ENCODE measurements at places on chromosomes 3 and 15.

DNA sequence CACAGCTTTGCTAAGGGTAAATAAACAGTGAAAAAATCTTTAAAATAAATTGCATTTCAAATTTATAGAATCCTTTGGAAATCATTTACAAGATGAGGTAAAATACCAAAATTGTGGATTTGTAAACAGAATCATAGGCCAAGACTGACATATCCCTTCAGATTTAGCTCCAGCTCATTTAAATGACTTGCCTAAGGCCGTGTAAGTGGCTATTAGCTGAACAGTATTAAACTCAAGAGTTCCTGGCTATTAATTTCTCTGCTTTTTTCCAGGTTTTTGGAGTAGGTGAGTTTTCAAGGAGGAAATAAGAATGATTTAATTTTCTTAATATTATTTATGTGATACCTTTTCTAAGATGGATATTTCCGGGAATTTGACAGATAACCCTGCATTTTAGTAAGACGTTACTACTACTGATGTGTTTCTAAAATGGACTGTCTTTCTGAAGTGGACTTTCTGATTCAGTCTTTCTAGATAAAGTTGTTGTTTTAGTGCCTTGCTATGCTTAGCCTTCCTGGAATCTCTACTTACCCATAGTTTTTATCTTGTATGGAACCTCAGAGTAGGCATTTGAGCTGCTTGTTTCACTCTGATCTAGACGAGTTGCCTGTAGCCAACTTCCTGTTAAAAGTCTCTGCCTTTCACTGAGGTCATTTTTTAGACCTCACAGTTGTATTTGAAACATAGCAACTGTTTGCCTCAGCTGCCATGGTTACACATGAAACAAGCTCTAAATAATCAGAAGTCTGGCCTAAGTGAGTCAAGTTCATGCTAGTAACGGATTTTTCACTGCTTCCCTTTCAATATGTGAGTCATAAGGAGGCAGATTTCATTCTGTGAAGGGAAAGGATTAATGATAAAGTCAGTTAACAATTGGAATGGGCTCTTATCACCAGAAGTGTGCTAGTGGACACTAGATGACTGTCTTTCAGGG lies 127.0 kb downstream of the KLHL25 start:
- DNase-seq: peak; percentile 65

GRCh38 chr3:8574040-8574669 lies 70.4 kb downstream of the SSUH2 start:
- no peak for DNase-seq

- DNase-seq: peak; percentile 86
Observed at GRCh38 chr15:90184786-90185704, 16.1 kb upstream of the SEMA4B start.

GRCh38 chr3:22582266-22582665 lies 620.9 kb upstream of the UBE2E2 start:
- no peak for DNase-seq

DNA sequence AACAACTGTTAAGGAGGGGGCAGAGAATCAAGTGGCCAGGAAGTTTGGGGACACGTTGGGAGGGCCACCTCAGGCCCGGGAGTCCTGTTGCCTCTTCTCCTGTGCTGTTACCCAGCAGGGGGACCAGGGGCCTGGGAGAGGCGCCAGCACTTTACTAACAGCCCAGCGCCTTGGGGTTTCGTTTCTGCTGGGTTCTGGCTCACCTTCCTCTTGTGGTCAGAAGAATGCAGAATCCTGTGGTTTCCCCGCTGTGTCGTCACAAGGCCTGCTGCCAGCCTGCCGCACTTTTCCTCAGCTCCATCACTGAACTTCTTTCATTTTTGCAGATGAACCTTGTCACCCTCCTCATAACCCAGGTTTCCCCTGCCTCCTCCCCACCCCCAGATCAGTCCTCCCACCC lies 67.7 kb downstream of the SLC30A4 start:
- peak; percentile 59 for DNase-seq

GRCh38 chr3:32177702-32178198 lies 60.7 kb upstream of the CMTM8 start:
- DNase-seq: peak; percentile 51

DNA sequence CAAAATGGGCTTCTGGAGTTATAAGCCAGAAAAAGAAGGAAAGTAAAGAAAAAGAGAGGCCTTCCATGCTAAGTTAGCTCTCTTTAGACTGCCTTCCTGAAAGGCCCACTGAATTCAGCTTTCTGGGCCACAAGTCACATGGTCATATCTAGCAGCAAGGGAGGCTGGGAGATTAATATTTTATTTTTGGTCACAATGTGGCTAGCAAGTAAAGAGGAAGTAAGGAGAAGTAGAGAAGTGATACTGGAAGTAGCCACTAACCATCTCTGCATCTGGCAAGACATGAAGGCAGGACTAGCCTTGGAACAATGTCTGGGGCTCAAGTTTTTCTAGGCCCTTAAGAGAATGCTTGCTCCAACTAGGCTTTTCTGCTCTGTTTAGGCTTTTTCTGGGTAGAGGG lies 81.8 kb upstream of the UBE2E1 start:
- DNase-seq: no peak

Measured in GM20000 (cell line).